ENCODE measurements at places on chromosomes 7 and 10.

- no peak for DNase-seq
Measured at GRCh38 chr7:130956417-130957136, 222.6 kb upstream of the KLF14 start.

DNA sequence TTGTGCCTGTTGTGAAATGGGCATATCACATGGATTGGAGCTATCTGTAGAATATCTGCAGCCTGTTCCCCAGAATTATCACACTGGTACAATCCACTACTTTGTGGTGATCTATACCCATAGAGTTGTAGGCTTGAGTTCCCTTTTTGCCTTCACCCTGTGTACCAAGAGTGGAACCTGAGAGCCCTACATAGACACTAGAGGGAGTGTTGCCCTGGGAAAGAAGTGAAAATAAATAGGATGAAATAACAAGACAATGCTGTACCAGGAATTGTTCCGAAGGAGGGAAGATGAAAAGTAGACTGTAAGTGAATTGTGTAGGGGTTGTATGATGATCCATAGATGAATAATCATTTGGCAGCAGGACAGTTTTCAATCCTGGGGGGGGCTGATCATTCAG, 9.0 kb downstream of the SORCS3 start:
- peak; percentile 6 for DNase-seq

GRCh38 chr7:114956702-114957101, 34.8 kb downstream of the MDFIC start:
- DNase-seq, result no peak

DNA sequence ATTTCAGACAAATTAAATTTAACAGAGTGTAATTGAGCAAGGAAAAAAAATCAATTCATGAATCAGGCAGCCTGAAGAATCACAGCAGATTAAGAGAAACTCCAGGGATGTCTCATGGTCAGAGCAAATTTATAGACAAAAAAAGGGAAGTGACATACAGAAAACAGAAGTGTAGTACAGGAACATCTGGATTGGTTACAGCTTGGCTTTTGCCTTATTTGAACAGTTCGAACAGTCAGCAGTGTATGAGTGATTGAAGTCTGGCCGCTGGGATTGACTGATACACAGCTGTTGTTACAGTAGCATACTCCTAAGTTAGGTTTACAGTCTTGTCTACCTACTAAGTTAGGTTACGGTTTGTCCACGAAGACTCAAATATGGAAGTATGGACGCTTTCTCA, 255.3 kb downstream of the HPSE2 start:
- no peak for DNase-seq

GRCh38 chr10:33249659-33250345, 84.7 kb downstream of the NRP1 start:
- no peak for DNase-seq

- DNase-seq, result no peak
Measured at GRCh38 chr7:28018020-28018419, 162.6 kb downstream of the JAZF1 start.

- DNase-seq, result peak; percentile 59
Measured at GRCh38 chr10:1109795-1110673, 53.8 kb downstream of the WDR37 start.

- DNase-seq, result no peak
Measured at GRCh38 chr10:101225846-101226421, 3.3 kb downstream of the LBX1 start.
